Brain (organoid and tissue), 16 donors: ENCODE measurements at places on chromosomes 6 and 20. TPM values are rescaled to one million over a fixed set of nuclear protein-coding genes. Genes with fewer than 3 reads are reported as not detected.

DNA sequence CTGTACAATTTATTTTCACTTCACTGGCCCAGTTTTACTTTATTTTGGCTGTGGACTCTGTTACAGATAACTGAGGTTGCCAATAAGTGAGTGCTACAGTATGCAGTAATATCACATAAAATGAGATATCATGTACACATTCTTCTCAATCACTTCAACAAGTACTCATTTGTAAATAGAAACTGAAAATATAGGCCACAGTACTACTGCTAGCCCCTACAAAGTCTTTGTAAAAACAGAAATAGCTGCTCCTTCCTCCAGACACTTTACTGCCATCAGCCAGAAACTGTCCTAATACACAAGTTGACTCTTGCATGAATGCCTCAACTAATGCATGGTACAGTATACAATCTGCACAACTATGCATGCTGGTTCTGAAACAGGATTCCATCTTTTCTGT is 9.2 kb downstream of the DTNBP1 start:
- DNase-seq, result no peak

- DNase-seq, result no peak
Measured at GRCh38 chr6:138157986-138158638, 3.6 kb upstream of the ARFGEF3 start.

DNA sequence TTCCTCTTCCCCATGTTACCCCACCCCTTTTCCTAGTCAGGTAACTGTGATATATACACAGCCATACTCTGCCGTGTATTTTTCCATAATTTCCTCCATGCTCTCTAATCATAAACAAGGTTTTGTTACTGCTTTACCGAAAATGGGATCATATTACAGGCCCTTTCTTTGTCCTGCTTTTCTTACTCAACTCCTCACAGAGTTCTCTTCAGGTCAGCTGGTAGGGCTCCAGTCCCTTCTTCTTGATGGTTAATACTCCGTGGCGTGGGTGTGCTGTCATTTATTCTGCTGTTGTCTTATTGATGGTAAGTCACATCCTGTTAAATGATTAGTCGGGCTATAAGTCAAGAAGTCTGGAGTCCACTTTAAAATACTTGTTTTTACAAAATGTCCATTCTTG is 24.9 kb upstream of the PI16 start:
- no peak for DNase-seq

The DSN1 gene
- 24.1 TPM for polyA plus RNA-seq
